ENCODE measurements at places on chromosomes 5 and 9.

GRCh38 chr9:124513376-124513994, 6.3 kb upstream of the NR5A1 start:
- DNase-seq, result no peak

DNA sequence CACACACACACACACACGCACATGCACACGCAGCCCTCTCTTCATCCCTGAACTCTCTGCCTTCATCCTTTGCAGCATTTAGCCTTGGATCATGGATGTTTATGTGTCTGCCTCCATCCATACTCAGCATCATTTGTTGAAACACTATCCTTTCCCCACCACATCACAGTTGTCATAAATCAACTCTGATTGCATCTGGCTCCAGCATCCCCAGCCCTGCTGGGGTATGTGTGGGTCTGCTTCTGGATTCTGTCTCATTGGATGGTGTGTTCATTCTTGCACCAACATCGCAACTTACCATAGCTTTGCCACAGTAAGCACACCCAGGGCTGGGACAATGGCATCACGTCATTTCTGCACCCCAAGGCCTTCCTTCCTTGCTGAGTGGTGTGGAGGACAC, 175.4 kb downstream of the RGS3 start:
- DNase-seq, result no peak

- no peak for DNase-seq
These were observed 38.7 kb downstream of the ROPN1L start for GRCh38 chr5:10480237-10480985.

DNA sequence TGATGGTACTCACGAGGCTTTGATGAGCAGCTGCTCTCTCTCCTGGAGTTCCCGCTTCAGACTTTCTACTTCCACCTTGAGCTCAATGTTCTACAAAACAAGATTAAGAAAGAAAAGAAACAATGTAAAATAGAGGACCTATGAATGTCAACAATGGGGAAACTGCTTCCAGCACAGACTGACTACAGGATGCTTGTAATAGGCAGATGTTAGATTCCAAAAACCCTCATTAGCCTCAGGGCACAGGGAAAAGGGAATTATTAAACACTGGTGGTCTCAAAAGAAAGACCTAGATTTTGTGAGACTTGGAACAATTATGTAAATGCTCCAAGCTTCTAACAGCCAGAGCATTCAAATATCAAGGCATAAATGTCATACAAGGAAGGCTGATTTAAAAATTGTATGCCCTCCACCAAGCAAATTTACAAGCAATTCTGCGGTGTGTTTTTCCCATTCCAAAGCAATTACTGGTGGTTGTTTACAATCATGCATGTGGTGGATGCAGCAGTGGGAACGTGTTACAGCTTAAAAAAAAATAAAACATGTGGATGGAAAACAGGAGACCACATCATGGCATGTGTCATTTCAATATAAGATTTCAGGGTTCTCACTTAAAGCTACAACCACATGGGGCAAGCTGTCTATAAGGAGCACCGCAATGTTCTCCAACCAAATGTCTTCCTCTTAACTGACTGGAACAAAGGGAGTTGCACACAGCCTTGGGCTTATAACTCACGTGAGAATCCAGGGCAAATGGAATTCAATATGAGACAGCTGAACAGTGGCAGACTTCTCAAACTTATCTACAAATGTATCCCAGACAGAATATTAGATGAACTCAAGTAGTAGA, 34.0 kb downstream of the CDK5RAP2 start:
- no peak for DNase-seq

DNA sequence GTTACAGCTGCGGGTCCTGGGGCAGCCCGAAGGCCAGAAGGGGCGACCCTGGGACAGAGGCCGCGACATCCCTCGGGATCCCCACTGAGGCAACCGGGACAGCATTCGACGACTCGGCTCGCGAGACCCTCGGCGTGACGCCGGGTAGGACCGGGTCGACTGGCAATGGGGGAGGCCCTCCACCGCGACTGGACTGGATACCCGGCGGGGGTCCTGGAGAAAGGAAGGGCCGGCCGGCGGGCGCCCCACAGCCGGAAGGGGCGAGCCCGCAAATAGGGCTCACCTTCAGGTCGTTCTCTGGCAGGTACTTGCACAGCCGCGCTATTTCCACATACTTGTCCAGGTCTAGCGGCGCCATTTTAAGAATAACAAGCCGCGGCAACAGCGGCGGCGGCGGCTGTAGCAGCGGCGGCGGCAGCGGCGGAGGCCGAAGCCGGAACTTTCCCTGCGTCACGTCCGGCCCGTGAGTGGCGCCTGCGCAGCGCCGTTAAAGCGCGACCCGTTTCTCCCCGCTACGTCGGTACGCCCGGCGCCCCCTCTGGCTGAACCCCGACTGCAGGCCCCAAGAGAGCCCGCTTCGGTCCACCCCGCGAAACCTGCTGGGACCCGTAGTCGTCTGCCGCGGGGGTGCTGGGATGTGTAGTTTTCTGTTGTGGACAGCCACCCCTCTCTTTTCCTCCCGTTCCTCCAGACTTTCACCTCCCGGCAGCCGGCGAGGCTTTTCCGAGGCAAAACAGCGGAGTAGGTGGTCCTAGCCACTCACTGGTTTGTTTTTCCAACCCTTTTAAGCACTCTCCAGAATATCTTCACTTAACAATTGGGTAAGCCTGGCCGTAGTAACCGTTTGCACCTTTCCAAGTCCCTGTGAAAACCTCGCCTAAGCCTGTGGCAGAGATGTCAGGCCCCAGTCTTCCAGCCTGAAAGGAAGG, at the start of gene PPP6C:
Gene PPP6C, minus strand, starts transcription at position 443 of the 929 bp plus-strand sequence. Its CDS starts 85 bp downstream, at position 358.
- peak; percentile 61 for DNase-seq

- peak; percentile 14 for DNase-seq
These were observed 22.7 kb upstream of the NDUFS4 start for GRCh38 chr5:53537711-53538110.

DNA sequence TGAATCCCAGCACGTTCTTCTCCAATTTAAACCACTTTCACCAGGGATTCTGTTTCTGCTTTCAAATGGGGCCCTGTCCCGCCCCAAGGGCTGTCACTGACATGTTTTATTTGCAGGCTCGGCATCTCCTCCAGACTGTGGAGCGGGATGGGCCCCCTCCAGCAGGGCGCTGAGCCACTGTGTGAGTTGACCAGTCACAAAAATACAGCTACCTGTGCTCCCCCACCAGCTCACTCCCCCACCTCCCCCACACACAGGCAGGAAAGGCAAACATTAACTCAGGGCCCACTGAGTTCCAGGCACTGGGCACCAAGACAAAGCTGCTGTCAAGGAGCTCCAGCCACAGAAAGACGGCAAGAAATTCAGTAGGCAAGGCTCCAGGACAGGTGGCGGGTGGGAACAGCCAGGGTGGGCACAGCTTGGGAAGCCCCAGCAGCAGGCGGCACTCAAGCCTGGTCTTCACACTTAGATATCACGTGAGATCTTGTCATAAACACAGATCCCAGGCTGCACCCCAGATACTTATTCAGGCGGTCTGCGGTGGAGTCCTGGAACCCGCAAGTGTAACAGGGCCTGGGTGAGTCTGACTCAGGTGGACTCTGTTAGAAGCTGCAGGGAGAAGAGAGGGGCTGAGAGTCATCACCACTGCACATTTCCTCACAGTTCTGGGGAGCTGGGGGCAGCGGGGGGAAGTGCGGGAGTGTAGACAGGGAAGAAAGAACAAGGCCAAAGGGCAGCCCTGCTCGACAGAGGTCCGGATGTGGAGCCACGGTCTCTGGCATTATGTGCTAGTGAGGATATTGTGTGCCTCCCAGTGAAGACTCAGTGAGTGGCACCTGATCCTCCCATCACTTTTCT, 44.7 kb downstream of the OR2V1 start:
- DNase-seq, result no peak

DNA sequence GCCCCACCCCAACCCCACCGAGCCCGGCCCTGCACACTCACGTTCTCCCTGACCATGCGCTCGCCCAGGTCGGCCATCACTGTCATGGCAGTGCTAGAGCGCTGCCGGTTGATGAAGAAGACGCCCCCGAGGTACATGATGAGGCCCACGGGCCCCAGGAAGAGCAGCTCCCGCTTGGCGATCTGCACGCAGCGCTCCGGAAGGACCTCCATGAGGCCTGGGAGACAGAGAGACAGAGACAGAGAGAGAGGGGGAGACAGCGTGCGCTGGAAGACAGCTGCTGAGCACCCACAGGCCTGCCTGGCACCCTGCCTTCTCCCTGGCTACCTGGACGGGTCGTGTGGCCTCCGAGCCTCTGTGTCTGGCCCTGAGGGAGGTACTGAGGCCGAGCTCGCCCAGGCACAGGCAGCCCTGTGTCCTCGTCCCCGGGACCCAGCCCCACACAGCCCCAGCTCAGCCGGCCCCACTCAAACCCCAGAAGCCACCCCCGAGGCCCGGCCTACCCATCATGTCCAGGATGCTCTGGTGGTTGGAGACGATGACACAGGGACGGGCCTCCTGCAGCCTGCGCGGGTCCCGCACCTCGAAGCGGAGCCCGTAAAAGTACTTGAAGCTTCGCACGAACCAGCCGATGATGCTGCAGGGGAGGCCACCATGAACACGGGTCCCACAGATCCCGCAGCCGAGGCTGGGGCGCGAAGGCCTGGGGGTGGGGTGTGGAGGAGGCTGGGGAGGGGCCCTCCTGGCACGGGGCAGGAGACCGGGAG, 10.2 kb downstream of the AGPAT2 start:
- no peak for DNase-seq

GRCh38 chr5:42836070-42836769, 24.5 kb upstream of the SELENOP start:
- DNase-seq, result no peak

DNA sequence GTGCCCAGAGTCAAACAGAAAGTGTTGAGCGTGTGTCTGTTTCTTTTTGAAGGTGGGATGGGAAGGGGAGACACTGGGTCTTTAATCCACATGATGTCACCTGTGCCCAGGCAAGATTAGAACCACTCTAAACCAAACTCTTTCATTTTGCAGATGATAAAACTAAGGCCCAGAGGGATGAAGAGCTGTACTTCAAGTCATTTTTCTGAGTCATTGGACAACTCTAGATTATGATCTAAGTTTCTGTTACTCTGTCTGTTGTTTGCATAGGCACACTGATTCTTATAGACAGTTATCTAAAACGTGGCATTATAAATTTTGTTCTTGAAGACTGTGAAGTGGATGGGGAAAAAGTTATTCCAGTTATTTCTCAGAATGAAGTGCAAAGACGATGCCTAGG, 48.8 kb downstream of the MAST4 start:
- DNase-seq, result no peak

DNA sequence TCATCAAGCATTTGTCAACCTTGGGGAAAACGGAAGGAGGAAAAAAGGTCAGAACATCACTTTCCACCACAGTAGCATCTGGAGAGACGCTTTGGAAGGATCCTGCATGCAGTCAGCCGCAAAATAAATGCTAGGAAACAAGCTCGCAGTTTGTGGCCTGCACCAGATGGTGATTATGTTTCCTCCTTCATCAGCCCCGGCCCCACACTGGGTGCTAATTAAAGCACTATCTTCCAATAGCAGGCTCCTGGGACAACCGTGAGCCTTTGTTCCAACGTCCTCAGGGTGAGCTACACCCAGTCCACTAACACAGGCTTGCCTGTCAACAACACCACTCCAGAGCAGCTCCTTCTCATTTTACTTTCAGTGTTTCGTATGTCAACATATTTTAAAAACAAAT, 64.0 kb downstream of the RNF130 start:
- DNase-seq, result no peak

DNA sequence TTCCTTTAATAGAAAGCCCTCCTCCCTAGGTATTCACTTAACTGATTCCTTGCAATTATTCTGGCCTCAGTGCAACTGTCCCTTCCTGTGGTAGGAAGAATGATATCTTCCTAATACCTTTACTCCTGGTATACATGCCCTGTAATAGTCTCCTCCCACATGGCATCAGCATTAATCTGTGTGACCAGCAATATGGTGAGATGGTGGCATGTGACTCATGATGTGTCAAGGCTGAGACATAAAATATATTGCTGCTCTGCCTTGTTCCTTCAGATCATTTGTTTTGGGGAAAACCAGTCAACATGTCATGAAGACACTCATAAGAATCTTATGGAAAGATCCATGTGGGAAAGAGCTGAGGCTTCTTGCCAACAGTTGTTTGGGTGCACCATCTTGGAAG, 149.1 kb upstream of the TRPM3 start:
- DNase-seq, result no peak

DNA sequence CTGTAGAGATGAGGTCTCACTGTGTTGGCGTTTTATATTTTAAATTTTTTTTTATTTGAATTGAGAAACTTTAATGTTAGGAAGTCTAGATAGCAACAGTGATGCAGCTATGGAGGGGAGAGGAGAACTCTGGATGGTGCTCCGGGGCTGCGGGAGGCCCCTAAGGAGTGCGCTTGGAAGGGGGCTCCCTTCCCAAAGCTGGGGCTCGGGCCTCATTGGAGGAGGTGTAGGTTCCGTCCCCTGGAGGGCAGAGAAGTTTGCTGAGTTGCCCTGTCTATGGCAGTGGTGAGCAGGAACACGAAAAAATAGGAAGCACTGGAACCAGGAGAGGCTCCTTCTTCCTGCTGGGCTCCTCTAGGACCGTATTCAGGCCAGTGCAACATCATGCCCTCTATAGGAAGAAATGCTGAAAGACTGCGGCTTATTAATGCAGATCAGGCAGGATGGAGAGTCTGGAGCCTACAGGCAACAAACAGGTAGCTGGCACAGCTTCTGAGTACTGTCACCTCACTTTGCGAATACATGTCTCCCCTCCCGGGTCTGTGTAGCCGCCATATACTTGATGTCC, 16.1 kb downstream of the AHRR start:
- DNase-seq, result no peak

DNA sequence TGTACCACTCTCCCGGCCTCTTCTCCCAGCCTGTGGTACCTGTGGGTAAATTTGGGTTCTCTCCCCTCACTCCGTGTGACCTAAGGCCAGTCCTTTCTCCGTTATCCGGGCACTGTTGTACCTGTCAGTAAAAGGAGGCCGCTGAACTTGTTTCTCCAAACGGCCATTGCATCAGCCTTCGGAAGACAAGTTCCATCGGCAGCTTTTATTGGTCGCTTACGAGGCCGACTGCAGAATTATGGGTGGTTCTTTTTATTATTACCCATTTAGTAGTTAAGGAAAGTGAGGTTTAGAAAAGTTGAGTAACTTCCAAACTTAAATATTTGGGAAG, 558 bp downstream of the GRPEL2 start:
- DNase-seq, result no peak

GRCh38 chr5:37111426-37112382, 137.5 kb downstream of the CPLANE1 start:
- no peak for DNase-seq

GRCh38 chr5:72216756-72217155, 103.3 kb downstream of the MRPS27 start:
- no peak for DNase-seq

GRCh38 chr5:6590581-6590980, 42.3 kb downstream of the NSUN2 start:
- DNase-seq, result no peak

- DNase-seq, result no peak
These were observed 78.2 kb downstream of the ALDH7A1 start for GRCh38 chr5:126516852-126517251.

DNA sequence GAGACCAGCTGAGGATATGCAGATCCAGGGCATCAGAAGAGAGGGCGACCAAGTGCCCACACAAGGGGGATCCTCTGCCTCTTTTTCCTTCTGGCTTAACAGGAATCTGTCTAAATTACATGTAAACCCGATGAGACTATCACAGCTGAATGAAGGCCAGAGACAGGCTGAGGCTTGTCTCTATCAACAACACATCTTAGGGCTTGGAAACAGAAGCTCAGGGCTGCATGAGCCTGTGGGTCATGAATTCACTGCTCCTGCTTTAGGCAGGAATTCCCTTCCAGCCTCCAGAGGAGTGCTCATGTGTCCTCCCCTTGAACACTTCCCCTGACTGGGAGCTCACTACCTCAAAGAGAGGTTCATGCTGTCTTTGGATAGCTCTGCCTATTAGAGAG, 106.1 kb upstream of the PHYKPL start:
- DNase-seq, result peak; percentile 36

GRCh38 chr9:137176302-137177182, 4.7 kb upstream of the TMEM210 start:
- DNase-seq, result no peak
